GDM1 (cell line): ENCODE measurements at places on chromosomes 7 and 10.
A peak's percentile ranks its signal among the peaks of the same experiment; 100 is the strongest.

- no peak for DNase-seq
Measured at GRCh38 chr10:37566332-37566731, 291.1 kb downstream of the ZNF248 start.

DNA sequence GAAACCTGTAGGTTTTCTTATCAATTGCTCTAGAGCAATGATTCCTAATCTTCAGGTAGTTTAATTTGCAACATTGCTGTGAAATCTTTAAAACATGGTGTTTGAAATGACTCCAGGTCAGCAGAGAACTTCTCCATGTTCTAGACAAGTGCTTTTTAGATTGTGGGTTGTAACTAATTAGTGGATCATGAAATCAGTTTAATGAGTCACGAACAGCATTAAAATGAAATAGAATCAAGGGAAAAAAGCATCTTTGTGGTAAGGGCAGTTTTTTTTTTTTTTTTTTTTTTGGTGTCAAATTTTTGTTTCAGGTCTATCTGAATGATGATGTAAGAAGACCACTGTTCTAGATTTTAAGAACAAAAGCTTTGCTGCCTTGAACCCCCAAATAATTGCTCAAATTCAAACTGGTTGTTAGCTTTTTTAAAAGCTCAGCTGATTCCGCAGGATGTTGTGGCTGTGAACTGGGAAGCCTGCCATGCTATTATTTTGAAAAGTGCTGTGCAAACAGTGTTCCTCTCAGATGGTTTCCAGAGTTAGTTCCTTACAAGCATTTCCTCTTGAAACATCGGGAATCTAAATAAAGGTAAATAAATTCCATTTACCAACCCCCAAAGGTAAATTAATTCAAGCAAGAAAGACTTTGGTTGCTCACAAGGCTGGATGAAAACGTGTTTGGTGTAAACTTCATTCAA, 13.1 kb upstream of the PDK4 start:
- DNase-seq = no peak

- peak; percentile 65 for DNase-seq
Measured at GRCh38 chr7:129825209-129825970, 127.4 kb downstream of the UBE2H start.

- DNase-seq = no peak
Measured at GRCh38 chr10:57921140-57921539, 346.6 kb downstream of the IPMK start.

GRCh38 chr10:24120646-24121045, 88.3 kb upstream of the KIAA1217 start:
- DNase-seq = no peak

- DNase-seq = no peak
Measured at GRCh38 chr7:113100121-113100603, 13.5 kb upstream of the GPR85 start.

DNA sequence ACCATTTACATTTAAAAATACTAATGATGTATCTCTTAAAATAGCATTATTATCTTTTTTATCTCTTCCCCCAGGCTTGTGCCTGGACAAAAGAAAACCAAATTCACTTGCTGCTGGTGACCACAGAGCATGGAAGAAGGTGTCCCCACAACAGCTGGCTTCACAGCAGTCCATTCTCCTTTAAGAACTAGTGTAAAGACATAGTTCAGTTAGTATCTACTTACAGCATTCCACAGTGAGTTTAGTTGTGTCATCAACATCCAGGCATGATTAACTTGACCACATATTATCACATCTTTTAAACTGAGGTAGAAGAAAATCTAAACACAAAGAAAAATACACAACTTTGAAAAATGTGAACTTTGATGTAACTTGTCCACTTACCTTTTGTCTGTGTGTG, 55.0 kb downstream of the LRRC17 start:
- no peak for DNase-seq

GRCh38 chr10:32179836-32180235, 123.6 kb upstream of the KIF5B start:
- no peak for DNase-seq

DNA sequence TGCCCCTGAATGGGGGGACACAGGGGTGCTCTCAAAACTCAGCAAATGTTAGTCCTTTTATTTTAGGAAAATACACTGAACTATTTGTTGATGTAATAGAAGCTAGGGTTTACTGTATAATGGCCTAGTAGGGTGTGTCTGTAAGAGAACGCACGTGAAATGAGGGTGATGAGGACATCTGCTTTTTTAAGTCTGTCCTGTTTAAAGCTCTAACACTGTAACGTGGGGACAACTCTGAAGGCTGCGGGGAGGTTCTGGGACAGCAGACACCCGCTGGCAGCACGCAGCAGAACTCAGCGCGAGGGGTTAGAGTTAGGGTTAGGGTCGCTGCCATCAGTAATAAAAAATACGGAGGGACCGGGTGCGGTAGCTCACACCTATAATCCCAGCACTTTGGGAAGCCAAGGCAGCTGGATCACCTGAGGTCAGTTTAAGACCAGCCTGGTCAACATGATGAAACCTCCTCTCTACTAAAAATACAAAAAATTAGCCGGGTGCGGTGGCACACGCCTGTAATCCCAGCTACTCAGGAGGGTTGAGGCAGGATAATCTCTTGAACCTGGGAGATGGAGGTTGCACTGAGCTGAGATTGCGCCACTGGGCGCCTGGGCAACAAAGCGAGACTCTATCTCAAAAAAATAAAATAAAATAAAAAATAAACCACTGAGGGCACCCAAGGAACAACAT, 98.0 kb downstream of the CTBP2 start:
- no peak for DNase-seq

DNA sequence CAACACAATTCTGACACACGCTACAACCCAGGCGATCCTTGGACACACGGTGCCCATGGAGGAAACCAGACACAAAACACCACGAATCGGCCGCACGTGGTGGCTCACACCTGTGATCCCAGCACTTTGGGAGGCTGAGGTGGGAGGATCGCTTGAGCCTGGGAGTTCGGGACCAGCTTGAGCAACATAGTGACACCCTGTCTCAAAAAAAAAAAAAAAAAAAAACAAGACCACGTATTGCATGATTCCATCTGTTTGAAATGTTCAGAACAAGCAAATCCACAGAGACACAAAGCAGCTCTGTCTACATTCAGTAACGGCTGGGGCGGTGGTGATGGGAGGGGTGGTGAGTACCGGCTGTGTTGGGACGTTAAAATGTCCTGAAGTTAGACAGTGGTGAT, 25.2 kb downstream of the ADAP1 start:
- DNase-seq = no peak

GRCh38 chr7:114432061-114432460, 17.4 kb downstream of the FOXP2 start:
- DNase-seq = no peak

DNA sequence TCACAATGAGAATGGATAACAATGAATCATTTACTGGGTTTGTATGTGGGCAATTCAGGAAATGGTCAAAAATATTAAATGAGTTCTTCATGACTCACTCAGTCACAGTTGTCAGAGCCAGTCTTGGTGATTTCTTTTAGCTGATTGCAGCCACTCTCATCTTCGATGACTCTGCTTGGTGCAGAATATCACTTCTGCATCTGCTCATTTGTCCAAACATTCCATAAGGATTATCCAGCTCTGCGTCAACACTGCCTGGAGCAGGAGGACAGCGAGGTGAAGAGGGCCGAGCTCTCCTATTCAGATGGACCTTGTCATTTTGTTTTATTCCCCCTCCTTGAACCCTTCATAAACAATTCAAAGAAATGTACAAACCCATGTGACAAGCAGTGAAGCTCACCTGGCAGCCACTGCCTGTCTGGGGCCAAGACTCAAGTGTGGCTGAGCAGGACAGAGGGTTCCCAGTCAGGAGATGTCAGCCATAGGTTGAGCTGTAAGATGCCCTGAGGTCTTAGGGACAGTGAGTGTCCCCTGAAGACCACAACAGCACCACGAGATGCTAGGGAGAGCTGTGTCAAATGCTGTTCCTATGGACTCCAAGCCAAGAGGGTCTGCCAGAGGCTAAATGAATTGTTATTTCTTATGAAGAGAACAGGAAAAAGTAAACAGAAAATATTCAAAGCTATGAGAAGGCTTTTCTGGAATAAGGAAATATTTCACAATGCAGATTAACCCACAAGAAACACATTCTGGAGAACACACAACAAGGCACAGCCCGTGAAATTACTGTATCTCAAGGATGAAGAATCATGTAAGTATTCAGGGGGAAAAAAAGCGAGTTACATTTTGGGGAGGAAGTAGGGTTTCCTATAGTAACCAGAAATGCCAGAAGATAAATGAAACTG, 33.1 kb upstream of the EGFR start:
- no peak for DNase-seq

GRCh38 chr10:48266528-48266927, 8.0 kb downstream of the FRMPD2 start:
- DNase-seq = no peak

DNA sequence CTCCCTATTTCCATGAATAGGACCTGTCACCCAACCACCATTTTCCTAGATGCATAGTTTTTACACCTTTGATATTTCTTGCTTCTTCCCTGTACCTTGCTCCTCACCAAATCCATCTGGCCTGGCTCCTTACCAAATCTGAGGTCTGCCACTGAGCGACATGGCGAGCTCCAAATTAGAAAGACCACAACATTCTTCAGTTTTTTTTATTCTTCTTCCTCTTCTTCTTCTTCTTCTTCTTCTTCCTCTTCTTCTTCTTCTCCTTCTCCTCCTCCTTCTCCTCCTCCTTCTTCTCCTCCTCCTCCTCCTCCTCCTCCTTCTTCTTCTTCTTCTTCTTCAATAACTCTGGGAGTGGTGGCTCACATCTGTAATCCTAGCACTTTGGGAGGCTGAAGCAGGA, 7.1 kb downstream of the CPED1 start:
- peak; percentile 38 for DNase-seq

- DNase-seq = no peak
Measured at GRCh38 chr7:40680657-40681056, 545.9 kb downstream of the SUGCT start.

DNA sequence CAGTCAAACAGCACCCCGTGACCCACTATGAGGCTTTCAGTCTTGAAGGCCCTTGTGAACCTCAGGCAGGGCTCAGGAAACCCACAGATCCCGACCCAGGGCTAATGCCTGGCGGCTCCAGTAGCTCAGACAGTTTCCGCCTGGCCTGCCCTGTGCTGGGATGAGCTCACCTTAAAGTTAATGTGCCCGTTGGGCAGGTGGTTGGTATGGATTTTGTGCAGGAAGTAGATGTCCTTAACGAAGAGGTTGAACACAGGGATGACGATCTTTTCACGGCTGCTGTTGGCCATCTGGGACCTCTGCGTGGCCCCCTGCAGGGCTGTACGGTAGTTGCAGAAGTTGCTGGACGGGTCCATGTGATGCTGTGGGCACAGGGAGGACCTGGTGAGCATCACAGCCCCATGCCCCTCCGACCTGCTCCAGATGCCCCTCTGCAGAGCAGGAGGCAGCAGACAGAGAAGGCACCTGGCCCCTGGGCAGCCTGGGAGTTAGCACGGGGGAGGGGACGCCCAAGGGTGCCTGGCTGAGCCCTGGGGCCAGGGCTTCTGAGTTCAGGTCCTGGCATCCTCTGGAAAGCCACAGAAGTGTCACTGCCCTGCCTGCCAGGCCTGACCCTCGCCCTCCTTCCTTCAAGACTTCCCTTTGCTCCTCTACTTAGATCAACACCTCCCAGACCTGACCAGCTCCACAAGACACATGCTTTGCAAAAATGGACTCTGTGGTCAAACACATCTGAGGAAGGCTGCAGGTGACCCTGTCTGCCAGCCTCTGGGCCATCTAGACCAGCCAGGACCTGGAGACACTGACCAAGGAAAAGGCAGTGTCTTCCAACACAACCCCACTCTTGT, 59.8 kb downstream of the CSGALNACT2 start:
- DNase-seq = no peak

DNA sequence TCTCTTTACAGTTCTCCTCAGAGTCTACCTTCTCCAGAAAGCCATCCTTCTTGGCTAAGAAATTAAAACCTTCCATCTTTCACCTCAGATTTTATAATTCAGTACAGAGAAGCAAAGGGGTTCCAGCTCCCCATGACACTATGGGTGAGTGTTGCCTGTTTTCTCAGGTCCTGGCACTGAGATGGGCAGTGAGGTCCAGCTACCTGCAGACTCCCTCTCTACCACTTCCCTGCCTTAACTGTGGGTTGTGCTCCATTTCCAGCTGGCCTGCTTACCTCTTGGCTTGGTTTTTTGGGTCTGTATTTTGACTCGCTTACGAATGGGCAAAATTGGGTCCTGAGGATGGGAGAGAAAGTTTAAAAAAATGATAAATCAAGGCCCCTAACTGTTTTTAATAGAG, 26.3 kb downstream of the ZCWPW1 start:
- DNase-seq = no peak

GRCh38 chr10:113284635-113285034, 268.2 kb upstream of the HABP2 start:
- no peak for DNase-seq

GRCh38 chr7:129908181-129908580, 44.6 kb downstream of the UBE2H start:
- no peak for DNase-seq

- DNase-seq = no peak
Measured at GRCh38 chr7:4792537-4793126, 17.2 kb downstream of the AP5Z1 start.

DNA sequence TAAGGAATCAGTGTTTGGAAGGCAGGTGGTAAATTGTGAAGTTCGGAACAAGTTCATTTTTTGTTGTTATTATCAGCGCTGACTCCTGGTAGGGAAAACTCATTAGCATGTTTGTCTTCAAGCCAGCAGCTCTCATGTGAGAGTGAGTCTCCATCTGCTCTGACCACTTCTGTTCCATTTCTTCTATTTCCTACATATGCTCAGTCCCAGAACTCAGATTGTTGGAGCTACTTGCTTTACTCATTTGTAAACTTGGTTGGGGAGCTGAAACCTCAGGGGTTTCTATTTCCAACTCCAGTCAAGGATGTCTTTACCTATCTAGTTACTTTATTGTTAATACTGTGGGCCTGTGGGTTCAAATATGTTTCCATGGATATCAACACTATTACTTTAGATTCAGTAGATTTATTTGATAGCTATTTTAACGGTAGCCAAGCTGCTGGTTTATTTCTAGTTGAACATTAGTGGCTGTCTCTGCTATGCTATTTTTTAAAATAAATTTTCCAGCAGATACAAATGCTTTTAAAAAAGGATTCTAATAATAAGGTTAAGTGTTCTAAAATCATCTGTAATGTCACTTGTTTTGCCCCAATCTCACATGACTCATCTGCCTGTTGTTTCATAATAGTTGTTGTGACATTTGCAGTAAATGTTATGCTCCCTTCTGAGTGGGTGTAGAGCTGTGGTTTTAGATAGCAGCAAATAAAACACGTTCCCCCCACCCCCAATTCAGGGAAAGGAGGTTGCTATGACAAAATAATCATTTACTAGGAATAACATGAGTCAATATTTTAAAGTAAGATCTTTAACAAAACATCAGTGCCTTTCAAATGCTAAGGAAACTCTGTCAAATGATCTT, 143.3 kb downstream of the HDAC9 start:
- DNase-seq = no peak
